HFFc6 (cell line): ENCODE measurements at places on chromosomes 12 and 14.

- no peak for DNase-seq
Measured at GRCh38 chr12:13197526-13198143, 1.1 kb downstream of the EMP1 start.

- no peak for DNase-seq
Measured at GRCh38 chr14:92154283-92154942, 32.6 kb downstream of the CPSF2 start.

DNA sequence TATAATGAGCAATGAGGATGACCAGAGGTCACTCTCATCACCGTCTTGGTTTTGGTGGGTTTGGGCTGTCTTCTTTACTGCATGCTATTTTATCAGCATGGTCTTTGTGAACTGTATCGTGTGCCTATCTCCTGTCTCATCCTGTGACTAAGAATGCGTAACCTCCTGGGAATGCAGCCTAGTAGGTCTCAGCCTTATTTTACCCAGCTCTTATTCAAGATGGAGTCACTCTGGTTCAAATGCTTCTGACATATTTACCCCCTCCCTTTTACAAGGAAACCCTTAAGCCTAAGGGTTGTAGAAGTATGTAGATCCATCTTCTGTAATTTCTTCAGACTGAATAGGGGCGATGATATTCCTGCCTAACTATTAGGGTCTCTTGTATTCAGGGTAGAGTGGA lies 8.4 kb downstream of the IFI27L1 start:
- DNase-seq = no peak

GRCh38 chr12:92802906-92803305 lies 100.1 kb downstream of the PLEKHG7 start:
- no peak for DNase-seq

DNA sequence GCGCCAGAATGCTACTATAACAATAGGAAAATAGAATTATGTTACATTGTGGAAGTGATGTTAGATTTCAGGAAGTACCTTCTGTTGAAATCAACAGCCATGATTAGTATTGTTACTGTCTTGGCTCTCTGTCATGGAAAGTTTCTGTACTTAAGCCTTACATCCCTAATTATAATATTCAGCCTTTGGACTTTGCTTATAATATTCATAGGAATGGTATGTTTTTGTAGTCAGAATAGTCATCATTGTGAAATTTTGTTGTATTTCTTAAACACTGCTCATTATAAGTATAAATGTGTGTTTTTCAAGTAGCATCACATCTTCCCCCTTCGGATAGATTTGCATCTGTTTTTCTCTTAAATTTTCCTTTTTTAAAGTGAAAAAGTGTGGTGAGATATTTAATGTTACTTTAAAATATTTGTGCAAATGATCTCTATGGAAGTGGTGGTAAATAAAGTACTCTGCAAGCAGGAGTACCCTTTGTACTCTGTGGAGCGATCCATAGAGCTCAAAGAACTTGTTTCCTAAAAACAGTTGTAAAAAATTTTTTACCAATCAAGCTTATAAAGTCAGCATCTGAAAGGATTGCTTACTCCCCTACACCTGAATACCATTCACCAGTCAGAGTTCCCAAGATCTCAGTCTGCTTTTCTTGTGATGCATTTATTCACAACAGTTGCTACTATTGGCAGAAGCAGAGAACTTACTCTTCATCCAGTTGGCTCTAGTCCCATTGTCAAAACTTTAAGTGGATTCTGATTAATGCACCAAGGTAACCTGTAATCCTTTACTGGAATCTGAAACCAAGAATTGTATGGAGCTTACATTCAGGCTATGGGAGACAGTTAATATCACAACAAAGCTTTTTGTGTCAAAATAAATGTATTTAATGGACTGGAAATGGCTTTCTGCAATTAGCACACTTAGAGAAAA lies 87.8 kb downstream of the RIC8B start:
- peak; percentile 80 for DNase-seq

DNA sequence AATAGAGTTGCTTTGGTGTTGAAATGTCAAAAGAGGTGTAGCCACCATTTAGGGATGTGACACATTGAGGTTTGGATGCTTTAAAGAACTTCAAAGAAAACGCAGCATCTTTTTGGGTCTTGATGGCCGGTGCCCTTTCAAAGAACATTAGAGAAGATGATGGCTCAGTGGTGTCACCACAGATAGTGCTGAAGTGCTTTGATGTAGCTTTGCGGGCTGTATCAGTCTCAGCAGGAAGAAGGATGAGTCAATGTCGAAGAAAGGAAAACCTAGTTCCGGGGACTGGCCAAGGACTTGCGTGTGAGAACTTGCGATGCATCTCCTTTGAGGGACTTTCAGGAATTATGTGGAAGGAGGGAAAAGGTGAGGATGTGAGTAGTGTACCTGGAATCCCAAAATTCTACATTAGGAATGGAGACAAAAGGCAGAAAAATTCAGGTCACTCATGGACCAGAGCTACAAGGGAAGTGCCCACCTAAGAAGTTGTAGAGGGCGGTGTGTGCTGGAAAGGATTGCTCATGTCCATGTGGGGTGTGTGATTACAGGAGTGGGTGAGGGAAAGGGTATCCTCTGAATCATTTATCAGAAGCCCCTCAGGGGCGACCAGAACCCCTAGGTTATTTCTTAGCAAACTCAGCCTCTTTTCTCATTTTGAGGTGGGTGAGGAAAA lies 39.7 kb upstream of the GZMB start:
- no peak for DNase-seq

DNA sequence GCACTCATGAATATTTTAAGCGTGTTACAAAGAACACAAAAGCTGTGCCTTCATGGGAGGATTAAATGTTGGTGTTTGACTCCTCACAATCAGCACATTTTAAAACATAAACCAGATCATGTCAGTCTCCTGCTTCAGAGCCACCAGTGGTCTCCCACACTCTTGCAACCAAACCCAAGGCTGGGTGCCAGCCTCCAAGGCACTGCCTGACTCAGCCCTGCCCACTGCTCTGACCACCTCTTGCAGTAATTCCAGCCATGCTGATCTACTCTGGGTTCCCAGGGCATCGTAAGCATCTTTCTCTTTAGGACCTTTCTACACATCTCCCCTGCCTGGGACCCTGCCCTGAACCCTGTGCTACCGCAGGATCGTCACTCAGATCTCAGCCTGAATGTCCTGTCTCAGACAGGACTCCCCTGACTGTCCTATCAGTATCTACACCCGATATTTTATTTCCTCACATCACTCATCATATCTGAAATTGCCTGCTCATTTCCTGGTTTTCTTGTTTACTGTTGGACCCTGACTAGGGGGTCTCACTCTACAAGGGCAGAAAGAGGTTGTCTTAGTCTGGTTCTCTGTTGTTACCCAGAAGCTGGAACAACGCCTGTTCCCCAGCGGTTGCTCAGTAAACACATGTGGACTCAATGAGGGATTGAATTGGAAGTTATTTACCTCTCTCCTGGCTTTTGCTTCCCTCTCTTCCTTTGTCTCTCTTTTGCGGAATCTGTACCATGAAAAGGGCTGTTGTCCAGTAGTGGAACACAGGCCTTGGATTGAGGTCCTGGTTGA lies 449.8 kb downstream of the RAD51B start:
- no peak for DNase-seq

DNA sequence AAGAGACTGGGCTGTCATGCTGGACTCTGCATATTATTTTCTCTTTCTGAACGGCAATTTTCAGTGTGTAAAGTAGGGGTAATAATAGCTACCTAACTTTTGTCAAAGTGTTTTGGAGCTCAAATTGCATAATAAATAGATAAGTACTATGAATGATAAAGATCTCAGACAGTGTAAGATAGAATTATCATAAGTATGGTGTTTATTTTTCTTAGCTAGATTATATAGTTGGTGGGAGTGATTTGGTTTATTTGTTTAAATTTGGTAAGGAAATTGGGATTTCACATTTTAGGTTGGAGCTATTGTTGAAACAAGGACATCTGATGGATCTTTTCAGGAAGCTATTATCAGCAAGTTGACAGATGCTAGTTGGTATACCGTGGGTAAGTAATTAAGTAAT lies 7.4 kb downstream of the ARID4A start:
- DNase-seq = no peak

DNA sequence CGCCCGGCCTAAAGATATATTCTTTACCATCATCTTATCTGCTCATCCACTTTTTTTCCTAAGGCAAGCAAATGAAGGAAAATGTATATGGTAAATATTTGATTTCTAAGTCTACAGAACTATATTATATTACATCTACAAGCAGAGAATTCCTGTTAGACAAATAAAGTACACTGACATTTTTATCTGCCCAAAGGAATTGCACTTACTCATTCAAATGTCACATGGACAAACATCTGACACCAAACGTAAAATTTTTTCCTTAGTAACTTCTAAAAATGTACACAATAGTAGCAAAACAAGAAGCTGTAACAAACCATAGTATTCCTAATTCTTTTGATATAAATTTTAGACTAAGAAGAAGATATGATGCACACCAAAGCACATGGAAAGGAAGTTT lies 51.0 kb downstream of the SPPL3 start:
- DNase-seq = peak; percentile 52

DNA sequence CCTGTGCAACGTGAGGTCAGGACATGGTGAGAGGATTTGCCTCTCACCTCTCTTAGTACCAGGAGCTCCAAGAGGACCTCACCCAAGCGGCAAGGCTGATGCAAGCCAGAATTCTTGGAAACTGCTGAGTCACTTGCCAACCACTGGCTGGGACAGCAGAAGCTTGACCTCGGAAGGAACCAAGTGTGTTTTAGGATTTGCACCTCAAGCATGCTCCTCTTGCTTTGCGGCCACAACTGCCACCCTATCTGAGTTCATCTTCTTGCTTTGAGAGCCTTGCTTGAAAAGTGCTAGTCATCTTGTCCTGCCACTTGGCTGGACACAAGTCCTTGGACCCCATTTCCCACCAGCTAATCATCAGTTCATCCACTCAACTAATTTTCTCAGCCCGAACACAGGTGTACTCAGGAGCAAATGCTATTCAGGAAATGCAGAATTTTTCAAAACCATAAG lies 195.8 kb downstream of the SLC25A21 start:
- DNase-seq = peak; percentile 33

DNA sequence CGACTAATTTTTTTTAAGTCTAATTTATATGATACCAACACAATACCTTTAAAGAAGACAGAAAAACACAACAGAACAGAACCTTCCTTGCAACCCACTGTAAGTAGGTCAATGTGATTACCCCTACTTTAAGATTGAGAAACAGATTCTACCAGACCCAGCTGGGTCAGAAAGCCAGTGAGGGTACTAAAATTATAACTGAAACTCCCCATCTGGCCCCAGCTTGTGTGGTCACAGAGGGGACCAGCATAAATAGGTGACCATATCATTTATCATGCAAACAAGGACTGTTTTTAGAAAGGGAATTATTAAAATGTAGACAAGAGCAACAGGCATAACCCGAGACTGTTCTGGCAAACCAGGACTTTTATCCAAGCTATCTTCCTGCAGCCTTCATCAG lies 30.1 kb upstream of the FRMD6 start:
- no peak for DNase-seq

DNA sequence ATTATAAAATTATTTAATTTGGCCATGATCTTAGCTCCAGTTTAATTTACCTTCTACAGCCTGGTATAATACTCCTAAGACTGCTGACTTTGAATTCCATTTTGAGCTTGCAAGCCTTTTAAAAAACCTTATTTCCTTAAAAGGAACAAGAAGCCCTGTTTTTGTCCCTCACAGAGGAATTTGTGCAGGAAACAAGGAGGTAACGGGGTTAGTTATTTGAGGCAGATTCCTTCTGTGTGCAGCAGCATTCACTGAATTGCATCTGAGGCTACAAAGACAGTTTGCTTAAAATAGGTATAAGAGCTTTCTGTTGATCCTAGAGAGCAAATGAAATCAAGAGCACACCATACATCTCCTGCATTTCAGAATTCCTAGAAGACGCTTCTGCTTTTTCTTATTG lies 403.3 kb upstream of the PRICKLE1 start:
- no peak for DNase-seq

- DNase-seq = no peak
Measured at GRCh38 chr14:74402401-74403251, 23.4 kb downstream of the SYNDIG1L start.

GRCh38 chr12:112111931-112112330 lies 3.3 kb upstream of the NAA25 start:
- DNase-seq = no peak

GRCh38 chr14:68104518-68104917 lies 284.9 kb downstream of the RAD51B start:
- DNase-seq = peak; percentile 71

- DNase-seq = peak; percentile 70
Measured at GRCh38 chr12:45231515-45232145, 15.7 kb downstream of the ANO6 start.

- no peak for DNase-seq
Measured at GRCh38 chr12:52524241-52524897, 4.2 kb upstream of the KRT5 start.
